ENCODE measurements at places on chromosomes 1 and 21. TPM values are rescaled to one million over a fixed set of nuclear protein-coding genes. Genes with fewer than 3 reads are reported as not detected.

The KPRP gene
- not detected for total RNA-seq

The KCNJ9 gene
- under 0.01 TPM for total RNA-seq

The KLHL12 gene
- total RNA-seq, result 26.2 TPM

The PROK1 gene
- not detected for total RNA-seq

The CRP gene
- not detected for total RNA-seq
